ENCODE measurements at places on chromosomes 1 and 21. TPM values are rescaled to one million over a fixed set of nuclear protein-coding genes. Genes with fewer than 3 reads are reported as not detected.

GRCh38 chr1:180816132-180816531 lies 96.6 kb upstream of the KIAA1614 start:
- no peak for DNase-seq

The MIS18A gene
- total RNA-seq = 21.9 TPM

The TCP10L gene
- total RNA-seq = not detected

The CACHD1 gene
- total RNA-seq = 1.2 TPM

GRCh38 chr1:175225805-175226129 lies 33.2 kb upstream of the KIAA0040 start:
- no peak for DNase-seq

The OR2AK2 gene
- total RNA-seq = not detected

- DNase-seq = no peak
Observed at GRCh38 chr1:10803971-10804820, 7.8 kb upstream of the CASZ1 start.

The FAM3B gene
- 0.10 TPM for total RNA-seq

DNA sequence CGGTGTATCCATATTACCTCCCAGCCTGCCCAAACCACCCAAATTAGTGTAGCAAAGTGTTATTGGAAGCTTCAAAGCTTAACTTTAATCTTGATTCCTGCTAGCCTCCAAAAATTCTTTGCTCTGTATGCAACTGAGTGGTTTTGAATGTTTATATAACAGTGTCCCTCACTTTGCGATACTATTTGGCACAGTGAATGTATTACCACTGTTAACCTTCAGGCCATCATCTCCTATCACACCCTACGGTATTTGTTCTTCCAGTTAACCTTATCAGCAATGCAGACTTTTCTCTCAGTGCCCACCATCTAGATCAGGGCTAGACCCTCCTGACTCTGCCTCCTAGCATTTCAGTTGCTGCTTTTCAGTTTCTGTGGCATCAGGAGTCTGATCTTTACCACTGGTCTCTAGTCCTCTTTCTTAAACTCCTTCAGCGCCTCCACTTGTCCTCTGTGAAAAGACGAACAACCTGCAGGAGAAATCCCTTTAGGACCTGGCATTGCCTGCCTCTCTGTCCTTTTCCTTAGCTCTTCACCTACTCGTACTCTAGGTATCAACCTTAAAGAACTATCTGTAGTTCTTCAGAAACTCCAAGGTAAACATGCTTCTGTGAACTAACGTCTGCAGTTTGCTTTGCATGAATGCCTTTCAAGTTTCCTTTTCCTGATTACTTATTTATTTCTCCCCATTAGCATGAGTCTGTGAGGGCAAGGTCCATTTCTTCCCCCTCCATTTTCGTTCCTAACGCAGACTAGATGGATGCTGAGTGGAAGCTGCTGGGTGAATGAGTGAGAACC lies 71.7 kb downstream of the SNX7 start:
- no peak for DNase-seq

- DNase-seq = no peak
Observed at GRCh38 chr1:43705334-43705733, 2.0 kb upstream of the ST3GAL3 start.

DNA sequence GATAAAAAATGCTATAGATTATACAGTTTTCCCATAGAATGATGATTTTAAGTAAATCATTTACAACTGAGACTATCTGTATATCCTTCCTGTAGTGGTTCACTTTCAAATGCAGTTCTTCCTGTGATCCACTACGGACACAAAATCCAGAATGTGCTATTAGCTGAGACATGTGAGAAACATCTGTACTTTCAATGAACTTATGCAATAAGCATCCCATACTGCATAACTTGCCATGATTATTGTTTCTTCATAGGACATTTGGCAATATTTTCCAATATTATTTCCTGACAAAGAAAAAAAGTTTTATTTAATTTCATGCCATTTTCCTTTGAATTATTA lies 83.5 kb upstream of the PRDX6 start:
- DNase-seq = peak; percentile 44

- no peak for DNase-seq
Observed at GRCh38 chr1:180213401-180214170, 16.5 kb upstream of the LHX4 start.

DNA sequence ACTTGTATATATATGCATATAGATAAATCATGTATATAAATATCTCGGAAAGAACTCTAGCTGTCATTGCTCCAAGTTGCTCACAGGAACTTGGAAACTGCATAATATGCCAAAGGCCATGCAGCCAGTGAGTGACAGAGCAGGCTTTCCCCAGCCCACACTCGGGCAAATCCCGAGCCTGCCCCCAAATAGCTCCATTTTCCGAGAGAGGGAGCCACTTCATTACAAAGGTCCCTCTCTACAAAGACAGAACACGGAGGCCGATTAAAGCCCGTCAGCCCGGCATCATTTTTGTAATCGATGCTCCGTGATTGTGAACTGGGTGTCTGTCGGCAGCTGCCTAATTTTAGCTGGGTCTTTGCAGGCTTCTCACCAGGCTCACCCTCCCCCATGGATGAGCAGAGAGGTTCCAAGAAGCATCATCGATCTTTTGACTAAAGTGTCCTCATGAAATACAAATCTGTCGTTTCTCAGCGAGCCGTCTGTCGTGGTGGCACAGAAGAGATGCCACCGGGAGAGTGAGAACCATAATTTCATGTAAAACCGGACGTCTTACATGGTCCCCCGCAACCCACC lies 663.9 kb downstream of the PTPRU start:
- no peak for DNase-seq

The KRTAP7-1 gene
- total RNA-seq = not detected

The LCE1B gene
- total RNA-seq = not detected

The ERICH3 gene
- total RNA-seq = 0.72 TPM

The PDC gene
- not detected for total RNA-seq

The HSD3B2 gene
- total RNA-seq = not detected

DNA sequence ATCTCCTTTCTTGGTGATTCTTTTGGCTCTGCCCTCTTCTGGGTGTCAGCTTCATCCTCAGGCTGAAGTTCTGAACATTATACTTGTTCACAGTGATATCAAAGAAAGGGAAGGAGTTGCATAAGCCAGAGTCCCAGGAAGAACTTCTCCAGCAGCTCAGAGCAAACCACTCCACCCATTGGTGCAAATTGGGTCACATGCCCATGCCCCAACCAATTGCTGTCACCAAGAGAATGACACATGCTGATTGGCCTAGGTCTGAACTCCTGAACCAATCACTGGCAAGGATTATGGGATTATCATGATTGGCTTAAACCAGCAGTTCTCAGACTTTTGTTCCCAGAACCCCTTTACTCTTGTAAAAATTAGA lies 256.5 kb upstream of the TMEM51 start:
- no peak for DNase-seq

- peak; percentile 67 for DNase-seq
Observed at GRCh38 chr1:204503122-204503912, 8.7 kb upstream of the PIK3C2B start.

The GREM2 gene
- not detected for total RNA-seq

GRCh38 chr21:44898851-44899767 lies 21.6 kb downstream of the ITGB2 start:
- no peak for DNase-seq

DNA sequence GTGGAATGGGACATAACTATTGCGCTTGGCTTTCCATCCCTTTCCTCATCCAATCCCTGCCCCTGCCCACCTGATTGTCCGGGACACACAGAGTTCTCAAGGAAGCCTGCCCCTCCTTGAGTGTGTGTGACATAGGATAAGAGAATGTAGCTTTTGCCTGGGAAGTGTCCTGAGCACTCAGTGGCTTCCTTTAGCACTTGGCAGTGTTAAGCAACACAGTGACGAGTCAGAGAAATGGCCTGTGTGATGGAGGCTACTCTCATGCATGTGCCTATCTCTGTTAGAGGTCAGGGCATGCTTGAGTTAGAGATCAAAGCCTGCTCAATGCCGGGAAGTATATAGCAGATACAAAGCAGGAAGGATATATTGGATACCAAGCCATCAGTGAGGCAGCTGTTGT lies 289.5 kb downstream of the SIPA1L2 start:
- no peak for DNase-seq

- no peak for DNase-seq
Observed at GRCh38 chr1:117473063-117473462, 105.8 kb downstream of the MAN1A2 start.

The CD48 gene
- total RNA-seq = not detected

GRCh38 chr1:91844862-91845528 lies 41.0 kb downstream of the TGFBR3 start:
- DNase-seq = peak; percentile 78

DNA sequence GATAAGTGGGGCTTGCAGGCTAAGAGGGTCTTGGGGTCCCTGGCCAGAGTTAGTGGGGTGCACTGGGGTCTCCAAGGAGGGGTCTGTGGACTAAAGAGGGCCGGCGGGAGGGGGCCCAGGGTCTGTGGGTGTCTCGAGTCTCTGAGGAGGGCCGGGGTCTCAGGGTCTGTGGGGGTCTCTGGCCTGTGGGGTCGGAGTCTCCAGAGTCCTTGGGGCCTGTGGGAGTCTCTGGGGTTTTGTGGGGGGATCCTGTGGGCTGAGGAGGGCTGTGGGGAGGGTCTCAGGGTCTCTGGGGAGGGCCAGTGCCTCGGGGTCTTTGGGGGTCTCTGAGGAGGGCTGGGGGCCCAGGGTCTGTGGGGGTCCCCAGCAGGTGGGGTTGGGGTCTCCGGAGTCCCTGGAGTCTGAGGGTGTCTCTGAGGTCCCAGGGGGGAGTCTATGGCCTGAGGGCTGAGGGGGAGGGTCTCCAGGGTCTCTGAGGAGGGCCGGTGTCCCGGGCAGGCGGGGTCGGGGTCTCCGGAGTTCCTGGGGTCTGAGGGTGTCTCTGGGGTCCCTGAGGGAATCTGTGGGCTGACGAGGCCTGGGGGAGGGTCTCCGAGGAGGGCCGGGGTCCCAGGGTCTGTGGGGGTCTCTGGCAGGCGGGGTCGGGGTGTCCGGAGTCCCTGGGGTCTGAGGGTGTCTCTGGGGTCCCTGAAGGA lies 628 bp upstream of the PLEKHM2 start:
- DNase-seq = no peak

- DNase-seq = no peak
Observed at GRCh38 chr1:47593013-47593568, 155.2 kb downstream of the FOXD2 start.

The CAMK2N1 gene
- total RNA-seq = 9.9 TPM

- DNase-seq = no peak
Observed at GRCh38 chr1:94355485-94355980, 62.7 kb upstream of the ABCD3 start.

- no peak for DNase-seq
Observed at GRCh38 chr1:209778102-209778501, 6.3 kb downstream of the C1orf74 start.

GRCh38 chr1:7235871-7236517 lies 450.7 kb downstream of the CAMTA1 start:
- DNase-seq = no peak

DNA sequence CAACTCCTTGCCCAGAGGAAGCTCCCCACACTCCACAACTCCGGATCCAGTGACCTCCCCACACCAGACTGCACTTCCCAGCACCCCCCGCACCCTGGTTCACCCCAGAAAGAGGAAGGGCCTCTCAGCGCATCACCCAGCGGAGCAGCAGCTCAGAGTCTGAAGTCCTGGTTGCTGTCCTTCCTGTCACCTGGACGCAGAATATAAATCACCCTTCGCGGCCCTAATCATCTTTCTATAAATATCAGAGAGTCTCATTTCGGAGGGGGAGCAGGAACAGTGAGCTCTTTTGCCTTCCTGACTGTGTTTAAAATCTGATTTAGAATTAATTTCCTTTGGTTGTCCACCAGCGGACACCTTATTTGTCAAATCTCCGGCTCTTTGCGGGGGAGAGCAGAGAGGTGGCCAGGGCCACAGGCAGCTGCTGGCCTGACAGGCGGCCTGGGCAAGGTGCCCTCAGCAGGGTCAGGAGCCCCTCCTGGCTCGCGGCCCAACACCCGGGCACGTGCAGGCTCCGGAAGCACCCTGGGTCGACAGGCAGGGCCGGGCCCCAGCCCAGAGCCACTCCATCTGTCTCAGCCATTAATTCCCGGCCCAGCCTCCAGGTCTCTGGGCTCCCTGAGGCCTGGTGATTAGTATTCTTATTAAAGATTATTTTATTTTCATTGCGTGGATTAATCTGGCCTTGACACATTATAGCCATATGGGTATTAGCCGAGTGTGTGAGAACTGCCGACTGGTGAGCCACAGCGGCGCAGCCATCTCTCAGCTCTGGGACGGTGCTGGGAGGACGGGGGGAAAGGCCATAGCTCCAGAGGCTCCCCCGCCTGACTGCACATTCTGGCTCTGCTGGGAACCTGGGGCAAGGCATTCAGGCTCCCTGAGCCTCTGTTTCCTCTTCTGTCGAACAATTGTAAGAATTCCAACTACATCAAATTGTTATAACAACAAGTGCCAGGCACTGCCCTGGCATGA lies 19.7 kb downstream of the EPHA8 start:
- DNase-seq = no peak

The CTSE gene
- not detected for total RNA-seq

DNA sequence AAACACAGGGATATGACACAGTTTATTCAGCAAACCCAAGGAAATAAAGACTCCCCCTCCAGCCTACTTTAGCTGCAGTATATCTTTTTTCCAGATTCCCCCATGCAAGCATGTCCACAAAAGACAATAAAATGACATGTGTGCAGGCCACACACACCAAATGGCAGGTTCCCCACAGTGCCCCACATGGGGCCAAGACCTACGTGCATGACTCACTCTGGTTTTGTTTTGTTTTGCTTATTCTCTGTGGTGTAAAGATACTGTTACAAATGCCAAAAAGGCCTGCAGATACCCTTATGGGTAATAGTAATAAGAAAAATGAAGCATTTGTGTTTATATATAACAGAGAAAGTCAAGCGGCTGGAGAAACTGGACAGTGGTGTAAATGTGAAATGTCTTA lies 71.6 kb downstream of the RD3 start:
- DNase-seq = peak; percentile 70

- no peak for DNase-seq
Observed at GRCh38 chr21:16742741-16743140, 770.1 kb upstream of the CXADR start.

The CENPL gene
- total RNA-seq = 39.3 TPM

DNA sequence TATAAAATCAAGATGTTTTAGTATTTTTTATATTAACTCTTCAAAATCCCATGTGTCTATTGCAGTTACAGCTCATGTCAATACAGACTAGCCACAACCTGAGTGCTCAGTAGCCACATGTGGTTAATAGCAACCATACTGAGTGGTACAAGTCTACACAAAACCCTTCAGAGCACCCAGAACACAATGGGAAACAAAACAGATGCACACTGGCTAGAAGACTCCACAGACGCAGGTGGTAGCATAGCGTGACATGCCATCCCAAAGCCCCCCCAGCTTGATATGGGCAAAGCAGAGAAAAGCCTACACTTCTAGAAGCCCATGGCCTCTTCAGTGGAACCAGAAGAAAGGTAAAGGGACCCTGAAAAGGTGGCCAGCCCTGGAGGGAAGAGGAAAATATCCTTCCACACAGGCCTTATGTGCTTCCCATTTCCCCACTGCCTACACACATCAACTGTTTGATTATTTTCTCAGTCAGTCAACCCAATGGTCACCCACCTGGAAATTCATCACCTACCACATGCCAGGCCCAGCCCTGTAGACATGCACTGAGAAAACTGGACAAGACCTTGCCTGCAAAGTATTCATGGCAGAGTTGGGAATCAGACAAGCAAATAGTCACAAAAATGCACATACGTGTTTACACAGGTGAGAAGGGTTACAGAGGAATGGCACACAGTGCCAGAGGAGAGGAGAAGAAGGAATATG lies 175.0 kb downstream of the VAV3 start:
- DNase-seq = no peak

Data from RPMI7951 (cell line).